ENCODE measurements at places on chromosomes 1 and 21. TPM values are rescaled to one million over a fixed set of nuclear protein-coding genes. Genes with fewer than 3 reads are reported as not detected.

The OR2L3 gene
- not detected for total RNA-seq

The HRNR gene
- not detected for total RNA-seq

The DAB1 gene
- total RNA-seq, result 0.08 TPM

The IQGAP3 gene
- total RNA-seq, result 6.7 TPM

The KCNA3 gene
- total RNA-seq, result not detected

The KCNT2 gene
- not detected for total RNA-seq

The GBP7 gene
- not detected for total RNA-seq

The PLA2G2D gene
- total RNA-seq, result not detected

The LRRC52 gene
- not detected for total RNA-seq

The FAAH gene
- total RNA-seq, result 11.0 TPM

The ZFP69 gene
- total RNA-seq, result 6.3 TPM

The BATF3 gene
- not detected for total RNA-seq

The ATAD3C gene
- 3.2 TPM for total RNA-seq

The U2AF1 gene
- total RNA-seq, result 28.6 TPM

The OR2L5 gene
- not detected for total RNA-seq

The ARMH1 gene
- total RNA-seq, result not detected

The OLIG2 gene
- not detected for total RNA-seq

The TMCC2 gene
- total RNA-seq, result 0.21 TPM

The AGMAT gene
- total RNA-seq, result 174 TPM

The CAPN8 gene
- 0.20 TPM for total RNA-seq

The PEX11B gene
- 21.6 TPM for total RNA-seq

The CD5L gene
- not detected for total RNA-seq

The OPRD1 gene
- total RNA-seq, result not detected

The CRABP2 gene
- total RNA-seq, result 0.21 TPM

The CSMD2 gene
- total RNA-seq, result not detected

The IL6R gene
- 3.5 TPM for total RNA-seq

The BEND5 gene
- not detected for total RNA-seq

The PAQR6 gene
- total RNA-seq, result 0.82 TPM

The NPL gene
- 0.04 TPM for total RNA-seq

The CFHR3 gene
- not detected for total RNA-seq

The DDAH1 gene
- total RNA-seq, result 50.2 TPM

The CD48 gene
- not detected for total RNA-seq

Data from HepG2 (cell line).